NCI-H524 (cell line): ENCODE measurements at places on chromosomes 7 and 10.
A peak's percentile ranks its signal among the peaks of the same experiment; 100 is the strongest.

DNA sequence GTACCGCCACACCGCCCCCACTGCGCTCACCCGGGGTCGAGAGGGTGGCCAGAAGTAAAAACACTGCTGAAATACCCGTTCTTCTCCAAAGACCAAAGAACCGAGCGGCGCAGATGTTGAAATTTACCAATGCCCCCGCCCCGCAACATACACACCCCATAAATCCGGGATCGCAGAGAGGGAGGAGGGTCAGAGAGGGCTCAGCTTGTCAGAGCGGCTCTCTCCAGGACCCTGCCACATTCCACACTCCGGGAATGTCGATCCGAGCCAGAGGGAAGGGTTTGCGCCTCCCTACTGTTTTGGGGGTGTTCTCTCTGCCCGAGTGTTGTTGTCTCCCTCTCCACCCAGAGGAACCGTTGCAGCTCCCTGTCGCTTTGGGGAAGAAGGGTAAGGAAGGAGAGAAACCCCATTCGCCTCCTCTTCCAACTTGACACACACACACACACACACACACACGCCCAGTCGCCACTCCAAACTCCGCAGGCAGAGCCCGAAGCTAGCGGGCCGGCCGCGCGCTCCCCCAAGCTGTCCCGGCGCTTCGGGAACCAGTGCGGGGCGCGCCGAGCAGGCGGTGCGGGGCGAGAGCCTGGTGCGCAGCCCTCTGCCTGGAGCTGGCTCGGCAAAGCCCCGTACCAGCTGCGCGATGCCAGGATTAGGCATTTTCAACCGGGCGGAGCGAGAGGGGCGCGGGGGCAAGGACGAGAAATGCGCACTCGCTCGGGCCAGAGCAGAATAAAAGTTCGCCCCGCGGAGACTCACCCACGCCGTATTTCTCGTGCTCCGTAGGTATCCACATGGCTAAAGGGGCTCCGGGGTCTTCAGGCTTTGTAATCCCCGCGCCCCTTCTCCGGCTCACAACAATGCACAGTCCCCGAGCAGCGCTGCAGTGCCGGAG is 609 bp downstream of the DOCK4 start:
- DNase-seq = peak; percentile 49

DNA sequence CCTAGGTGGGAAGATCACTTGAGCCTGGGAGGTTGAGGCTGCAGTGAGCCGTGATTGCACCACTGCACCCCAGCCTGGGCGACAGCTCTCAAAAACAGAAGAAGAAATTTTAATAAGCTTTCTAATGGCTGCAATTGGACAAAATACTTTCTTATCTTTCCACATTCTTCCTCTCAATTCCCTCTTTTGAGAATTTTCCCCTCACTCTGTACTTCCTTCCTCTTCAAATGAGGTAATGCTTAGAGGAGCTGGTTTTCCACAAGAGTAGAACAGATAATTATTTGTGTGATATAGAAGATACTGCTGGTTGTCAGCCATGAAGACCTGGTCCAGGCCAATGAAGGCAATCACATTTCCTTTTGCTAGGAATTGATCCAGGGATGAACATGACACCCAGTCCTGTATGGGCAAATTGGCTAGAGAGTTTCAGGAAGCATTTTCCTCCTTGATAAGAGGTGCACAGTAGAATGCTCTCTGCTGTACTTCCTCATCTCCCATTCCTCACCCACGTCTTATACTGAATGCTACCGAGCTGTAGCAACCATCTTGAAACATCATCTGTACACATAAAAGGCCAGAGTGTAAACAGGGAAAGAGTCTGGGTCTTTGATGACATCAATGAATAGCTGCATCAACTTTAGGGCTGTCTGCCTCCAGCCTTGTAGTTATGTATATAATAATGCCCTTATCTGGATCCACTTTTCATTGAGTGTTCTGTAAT is 103.9 kb downstream of the CDK6 start:
- no peak for DNase-seq

GRCh38 chr7:15686957-15687545 is 568 bp upstream of the MEOX2 start:
- peak; percentile 50 for DNase-seq

GRCh38 chr10:18229826-18230225 is 89.6 kb downstream of the CACNB2 start:
- peak; percentile 13 for DNase-seq

GRCh38 chr10:21519397-21519933 is 6.0 kb downstream of the SKIDA1 start:
- no peak for DNase-seq

DNA sequence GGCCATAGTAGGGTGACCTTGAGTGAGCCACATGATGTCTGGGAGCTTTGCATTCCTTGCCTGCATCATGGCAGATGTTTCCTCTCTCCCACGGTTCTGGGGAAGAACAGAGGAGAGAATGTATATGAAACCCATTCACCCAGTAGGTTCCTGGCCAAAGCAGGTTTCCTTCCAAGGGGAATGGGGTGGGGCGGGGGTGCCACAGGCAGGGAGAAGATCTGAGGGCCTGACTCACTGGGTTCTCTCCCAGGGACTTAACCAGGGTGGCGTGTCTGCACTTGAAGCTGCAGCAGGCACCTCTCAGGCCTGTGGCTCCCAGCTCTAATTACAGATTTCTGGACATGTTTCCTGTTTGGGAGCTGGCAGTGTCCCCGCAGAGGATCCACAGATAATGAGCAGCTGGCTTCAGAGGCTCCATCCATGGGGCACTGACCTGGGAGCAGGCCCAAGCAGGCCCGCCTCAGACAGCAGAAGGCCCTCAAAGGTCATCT is 50.2 kb upstream of the ZMIZ1 start:
- no peak for DNase-seq

- DNase-seq = no peak
These were observed 102.8 kb downstream of the CHN2 start for GRCh38 chr7:29297194-29297890.

DNA sequence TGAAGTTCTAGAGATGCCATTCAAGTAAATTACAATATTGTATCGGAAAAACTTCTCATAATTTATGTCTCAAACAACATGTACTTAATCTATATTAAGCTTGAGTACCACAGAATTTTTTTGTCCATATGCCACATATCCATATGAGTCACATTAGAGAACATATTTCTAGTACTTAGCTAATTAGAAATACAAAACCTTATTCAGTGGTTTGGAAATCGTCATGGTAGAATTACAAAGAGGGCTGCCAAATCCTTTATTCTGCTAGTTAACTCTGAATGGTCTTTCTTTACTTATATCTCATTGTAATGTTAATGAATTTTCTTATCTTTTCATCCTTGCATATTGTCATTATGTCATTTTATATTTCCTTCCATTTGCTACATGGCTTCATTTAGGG is 9.0 kb upstream of the VIM start:
- peak; percentile 1 for DNase-seq
